ENCODE measurements at places on chromosomes 16 and 17.

- DNase-seq, result no peak
These were observed 10.2 kb upstream of the CBX8 start for GRCh38 chr17:79806863-79807720.

- no peak for DNase-seq
These were observed 19.4 kb downstream of the NME3 start for GRCh38 chr16:1751946-1752345.

GRCh38 chr17:43085474-43085873, 39.7 kb downstream of the BRCA1 start:
- DNase-seq, result no peak

DNA sequence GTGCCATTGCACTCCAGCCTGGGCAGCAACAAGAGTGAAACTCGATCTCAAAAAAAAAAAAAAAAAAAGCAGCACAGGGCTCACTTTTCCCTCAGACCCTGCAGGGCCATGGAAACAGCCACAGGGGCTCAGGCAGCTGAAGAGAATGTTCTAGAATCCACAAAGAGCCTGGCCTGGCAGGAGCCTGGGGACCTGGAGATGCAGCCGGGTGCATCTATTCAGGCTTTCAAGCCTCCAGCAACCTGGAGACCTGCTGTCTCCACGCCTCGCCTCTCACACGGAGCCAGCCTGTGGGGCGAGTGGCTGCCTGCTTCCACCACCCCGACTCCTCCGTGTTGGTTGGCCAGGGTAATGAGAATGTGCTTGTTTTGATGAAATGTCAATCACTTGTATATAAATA, 44.0 kb upstream of the MEAK7 start:
- peak; percentile 47 for DNase-seq

DNA sequence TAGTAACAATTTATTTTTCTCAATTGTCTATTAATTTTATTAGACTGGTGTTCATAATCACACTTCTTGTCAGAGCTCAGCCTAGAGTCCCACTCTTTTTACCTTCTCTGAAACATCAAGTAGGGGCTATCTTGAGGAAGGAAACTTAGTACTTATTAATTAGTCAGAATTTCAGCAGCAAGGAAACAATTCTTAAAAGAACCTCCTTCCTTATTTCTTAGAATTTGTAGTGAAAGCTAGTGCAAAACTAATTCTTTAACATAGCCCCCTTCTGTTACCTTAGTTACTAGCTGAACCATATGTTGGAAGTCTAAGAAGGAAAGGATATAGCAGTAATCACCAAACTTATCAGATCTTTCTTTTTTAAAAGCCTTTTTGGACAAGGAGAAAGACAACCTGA, 35.2 kb downstream of the MAP2K4 start:
- no peak for DNase-seq

- no peak for DNase-seq
These were observed 7.0 kb downstream of the TERF2 start for GRCh38 chr16:69378760-69379159.

- DNase-seq, result no peak
These were observed 78.2 kb downstream of the CRISPLD2 start for GRCh38 chr16:84897911-84898377.

DNA sequence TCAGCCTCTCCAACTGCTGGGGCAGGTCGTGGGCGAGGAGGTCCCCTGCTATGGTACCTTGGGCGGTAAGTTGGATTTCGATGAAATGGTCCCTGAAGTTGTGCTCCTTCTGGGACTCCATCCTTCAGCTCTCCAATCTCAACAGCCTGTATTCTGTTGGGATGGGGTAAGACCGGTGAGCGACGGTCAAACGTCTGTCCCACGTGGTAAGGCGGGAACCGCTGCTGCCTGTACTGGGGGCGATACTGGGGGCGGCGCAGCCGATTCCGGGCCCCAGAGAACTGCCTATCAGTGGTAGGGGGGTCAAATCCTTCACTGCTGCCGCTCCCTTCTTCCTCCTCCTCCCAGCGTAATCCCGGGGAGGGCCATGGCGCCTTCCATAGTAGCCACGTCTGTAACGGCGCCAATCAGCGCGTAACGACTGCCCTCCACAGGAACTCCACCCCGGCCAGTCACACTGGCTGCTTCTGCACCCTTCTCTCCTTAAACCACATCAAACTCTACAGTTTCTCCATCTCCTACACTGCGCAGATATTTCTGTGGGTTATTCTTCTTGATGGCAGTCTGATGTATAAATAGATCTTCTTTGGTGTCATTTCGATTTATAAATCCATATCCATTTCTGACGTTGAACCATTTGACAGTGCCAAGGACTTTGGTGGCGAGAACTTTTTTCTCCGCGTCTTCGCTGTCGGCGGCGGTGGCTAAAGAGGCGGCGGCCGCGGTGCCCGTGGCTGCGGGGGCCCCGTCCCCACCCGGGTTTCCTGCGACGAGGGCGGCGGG, 41.1 kb downstream of the AHSP start:
- no peak for DNase-seq

- no peak for DNase-seq
These were observed 95.6 kb downstream of the WSCD1 start for GRCh38 chr17:6165806-6166205.

GRCh38 chr17:40034426-40035161, 19.4 kb downstream of the CSF3 start:
- no peak for DNase-seq

DNA sequence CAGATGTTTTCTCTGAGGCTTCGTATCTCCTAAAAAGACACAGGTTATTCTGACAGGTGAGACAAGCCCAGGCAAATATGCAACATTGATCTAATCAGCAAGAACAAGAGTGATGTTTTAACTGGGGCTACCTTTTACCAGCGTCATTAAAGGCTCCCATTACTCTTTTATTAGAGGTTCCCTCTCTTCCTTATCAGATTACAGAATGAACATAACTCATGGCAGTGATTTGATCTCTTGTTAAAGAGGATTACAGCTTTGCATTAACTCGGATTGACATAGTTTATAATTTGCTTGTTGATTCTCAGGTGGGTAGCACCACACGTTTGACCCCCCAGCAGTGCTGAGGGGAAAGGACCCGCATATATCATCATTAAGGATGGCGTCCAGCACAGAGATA, 90.5 kb downstream of the AATF start:
- no peak for DNase-seq

DNA sequence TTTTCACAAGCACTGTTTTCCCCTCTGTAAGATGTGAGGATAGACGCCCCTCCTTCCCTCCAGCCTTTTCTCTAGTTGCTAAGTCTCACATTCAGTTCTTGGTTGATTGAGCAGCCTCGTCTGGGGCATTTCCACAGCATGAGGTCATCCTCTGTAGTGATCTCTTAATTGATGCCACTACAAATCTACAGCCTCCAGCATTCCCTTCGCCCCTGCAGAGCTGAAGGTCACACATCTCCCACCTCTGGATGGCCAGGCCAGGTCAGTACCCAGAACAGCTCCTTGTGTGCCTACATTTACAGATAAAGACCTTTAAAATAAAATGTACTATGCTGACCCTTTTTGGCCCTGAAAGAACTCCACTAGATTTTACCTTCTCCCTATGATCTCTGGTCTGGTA, 32.5 kb upstream of the CDH11 start:
- no peak for DNase-seq

- no peak for DNase-seq
These were observed 413.0 kb downstream of the CPPED1 start for GRCh38 chr16:12390644-12391043.

GRCh38 chr17:63268827-63269226, 177.3 kb downstream of the CYB561 start:
- DNase-seq, result no peak

GRCh38 chr17:28812748-28813377, 29.7 kb downstream of the FAM222B start:
- DNase-seq, result no peak

GRCh38 chr16:27879601-27880247, 183.8 kb downstream of the GSG1L start:
- no peak for DNase-seq

DNA sequence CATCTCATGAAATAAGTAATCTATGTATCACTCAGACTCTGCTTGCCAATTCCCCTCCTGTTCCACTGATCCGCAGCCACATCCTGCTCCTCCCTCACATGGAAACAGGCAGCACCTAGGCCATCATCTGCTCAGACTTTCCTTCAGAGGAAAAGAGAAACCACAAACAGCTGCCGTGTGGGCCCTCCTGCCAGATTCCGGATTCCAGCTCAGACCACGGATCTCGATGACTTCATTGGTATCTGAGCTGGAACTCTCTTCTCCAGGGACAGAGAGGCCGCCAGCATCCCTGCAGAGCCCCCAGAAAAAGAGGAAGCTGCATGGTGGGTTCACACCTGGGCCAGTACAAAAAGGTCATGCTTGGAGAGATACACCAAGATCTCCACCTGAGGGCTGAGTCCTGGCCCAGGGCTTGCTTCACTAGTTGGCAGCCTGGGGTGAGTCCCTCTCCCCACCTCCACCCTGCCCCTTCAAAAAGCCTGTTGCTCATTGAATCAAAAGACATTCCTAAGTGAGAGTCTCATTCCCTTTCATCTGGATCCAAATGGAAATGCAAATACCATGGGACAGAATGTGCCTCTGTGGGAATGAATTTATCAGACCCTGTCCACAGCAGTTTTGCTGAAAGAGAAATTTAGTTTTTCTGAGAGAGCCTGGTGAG, 47.2 kb downstream of the HOXB1 start:
- peak; percentile 56 for DNase-seq

- DNase-seq, result peak; percentile 27
These were observed 52.3 kb downstream of the YWHAE start for GRCh38 chr17:1347589-1348323.

- no peak for DNase-seq
These were observed 355.4 kb upstream of the TNRC6C start for GRCh38 chr17:77602883-77603640.

GRCh38 chr17:62662855-62663254, 35.4 kb downstream of the MRC2 start:
- no peak for DNase-seq

DNA sequence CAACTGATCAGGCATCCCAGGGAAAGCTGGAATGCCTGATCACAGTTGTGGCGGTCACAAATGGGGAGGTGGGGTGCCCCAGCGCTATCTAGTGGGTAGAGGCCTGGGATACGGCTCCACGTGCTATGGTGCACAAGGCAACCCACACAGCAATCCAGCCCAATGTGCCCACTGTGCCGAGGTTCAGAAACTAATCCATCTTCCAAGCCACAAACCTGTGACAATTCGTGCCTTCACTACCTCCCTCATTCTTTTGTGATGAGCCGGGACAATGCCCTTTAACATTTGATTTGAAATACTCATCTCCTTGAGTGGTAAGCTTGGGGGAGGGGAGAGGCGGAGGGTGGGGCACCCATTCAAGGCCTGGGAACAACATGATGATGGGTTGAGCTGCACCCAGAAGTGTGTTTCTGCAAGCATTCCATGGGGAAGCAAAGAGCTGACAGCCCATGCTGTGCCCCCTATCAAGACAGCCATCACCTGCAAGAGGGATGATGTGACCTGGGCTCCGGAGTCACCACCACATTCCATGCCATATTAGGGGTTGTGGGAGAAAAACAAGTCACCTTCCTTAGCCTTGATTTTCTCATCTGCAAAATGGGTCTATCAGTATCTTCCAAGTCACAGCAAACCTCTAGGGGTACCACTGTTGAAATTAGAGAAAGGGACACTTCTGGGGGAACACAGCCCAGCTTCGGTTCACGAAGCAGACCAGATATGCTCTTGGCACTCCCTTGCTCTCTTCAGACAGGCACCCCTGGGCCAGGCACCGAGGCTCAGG, 3.7 kb downstream of the ELOB start:
- no peak for DNase-seq

- no peak for DNase-seq
These were observed 51.5 kb downstream of the GSG1L start for GRCh38 chr16:28011971-28012445.

GRCh38 chr16:48383877-48384519, 1.2 kb downstream of the SIAH1 start:
- DNase-seq, result peak; percentile 58

GRCh38 chr16:1766231-1766630, 5.1 kb downstream of the NME3 start:
- no peak for DNase-seq

GRCh38 chr16:67245186-67245585, 2.1 kb downstream of the FHOD1 start:
- no peak for DNase-seq

DNA sequence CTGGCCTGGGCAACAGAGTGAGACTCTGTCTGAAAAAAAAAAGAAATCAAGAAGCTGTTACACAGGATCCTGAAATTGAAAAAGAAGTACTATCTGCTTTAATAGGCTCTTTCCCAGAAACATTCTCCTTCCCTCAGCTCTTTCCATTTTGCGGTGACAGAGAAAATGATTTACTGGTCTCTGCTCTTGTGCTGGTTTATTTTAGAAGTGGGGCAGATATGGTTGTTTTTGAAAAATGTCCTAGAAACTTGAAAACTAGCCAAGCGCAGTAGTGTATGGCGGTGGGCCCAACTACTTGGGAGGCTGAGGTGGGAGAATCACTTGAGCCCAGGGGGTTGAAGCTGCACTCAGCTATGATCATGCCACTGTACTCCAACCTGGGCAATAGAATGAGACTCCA, 28.8 kb upstream of the TANGO6 start:
- no peak for DNase-seq

- no peak for DNase-seq
These were observed 97.2 kb downstream of the ZNF18 start for GRCh38 chr17:11900041-11900476.

- no peak for DNase-seq
These were observed 11.2 kb downstream of the NGFR start for GRCh38 chr17:49506282-49506681.

DNA sequence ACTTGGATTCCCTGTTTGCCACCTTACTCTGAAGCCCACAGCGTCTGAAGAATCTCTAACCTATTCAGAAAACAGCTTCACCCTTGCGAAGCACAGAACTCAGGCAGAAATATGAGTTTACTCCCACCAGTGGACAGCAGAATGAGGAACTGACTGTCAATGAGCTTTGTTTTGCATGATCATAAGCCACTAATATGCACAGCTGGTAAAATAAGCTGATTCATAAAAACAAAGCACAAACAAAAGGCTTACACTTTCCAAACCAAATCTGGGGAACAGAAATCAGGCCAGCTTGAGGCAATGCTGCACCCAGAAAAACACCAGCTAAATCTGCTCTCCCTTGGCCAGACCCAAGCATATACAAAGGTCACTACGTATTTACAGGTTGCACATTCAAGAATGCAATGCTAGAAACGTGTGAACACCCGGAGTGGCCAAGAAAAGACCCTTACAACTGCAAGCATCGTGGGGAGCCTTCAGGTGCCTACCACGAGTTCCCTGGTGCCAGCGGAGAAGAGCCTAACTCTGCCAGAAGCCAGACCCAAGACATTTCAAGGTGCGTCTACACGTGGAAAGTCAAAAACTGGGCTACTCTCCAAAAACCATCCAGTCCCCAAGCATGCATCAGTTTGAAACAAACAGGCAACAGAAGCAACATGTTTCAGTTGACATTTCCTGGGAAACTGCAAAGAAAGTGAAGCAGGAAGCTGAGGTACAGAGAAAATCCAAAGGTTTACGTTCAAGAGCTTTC, 207.1 kb downstream of the ZFHX3 start:
- DNase-seq, result no peak

- DNase-seq, result peak; percentile 59
These were observed 80.4 kb downstream of the EFCAB5 start for GRCh38 chr17:30021708-30022317.

GRCh38 chr16:72788269-72788809, 259.6 kb downstream of the ZFHX3 start:
- DNase-seq, result no peak

All from T-helper 2 cell (primary cell).